HT1080 (cell line): ENCODE measurements at places on chromosomes 16 and 17. TPM values are rescaled to one million over a fixed set of nuclear protein-coding genes. Genes with fewer than 3 reads are reported as not detected.

The CIBAR2 gene
- total RNA-seq = not detected in 2 replicates

The DNASE1L2 gene
- 2.1 and 3.7 TPM in 2 replicates for total RNA-seq

GRCh38 chr17:27808628-27809027 is 8.3 kb upstream of the NOS2 start:
- no peak for DNase-seq

DNA sequence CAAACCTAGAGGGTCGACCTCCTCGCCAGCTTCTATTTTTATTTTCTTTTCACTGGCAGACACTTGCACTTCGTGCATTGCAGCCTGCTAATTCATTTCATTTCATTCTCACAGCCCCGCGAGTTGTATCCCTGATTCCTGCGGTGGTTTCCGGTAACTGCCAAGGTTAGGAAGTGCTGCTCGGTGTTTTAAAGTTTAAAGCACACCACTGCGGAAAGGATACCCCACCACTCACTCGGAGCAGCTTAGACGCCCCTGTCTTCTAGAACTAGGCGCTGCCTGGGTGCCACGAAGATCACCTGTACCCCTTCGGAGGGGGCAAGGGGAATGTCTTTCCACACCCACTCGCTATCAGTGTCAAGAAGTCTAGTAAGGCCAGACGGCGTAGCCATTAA is 509 bp downstream of the CNEP1R1 start:
- DNase-seq = peak; percentile 15

- peak; percentile 21 for DNase-seq
Measured at GRCh38 chr16:74936902-74937560, 47.9 kb downstream of the WDR59 start.

DNA sequence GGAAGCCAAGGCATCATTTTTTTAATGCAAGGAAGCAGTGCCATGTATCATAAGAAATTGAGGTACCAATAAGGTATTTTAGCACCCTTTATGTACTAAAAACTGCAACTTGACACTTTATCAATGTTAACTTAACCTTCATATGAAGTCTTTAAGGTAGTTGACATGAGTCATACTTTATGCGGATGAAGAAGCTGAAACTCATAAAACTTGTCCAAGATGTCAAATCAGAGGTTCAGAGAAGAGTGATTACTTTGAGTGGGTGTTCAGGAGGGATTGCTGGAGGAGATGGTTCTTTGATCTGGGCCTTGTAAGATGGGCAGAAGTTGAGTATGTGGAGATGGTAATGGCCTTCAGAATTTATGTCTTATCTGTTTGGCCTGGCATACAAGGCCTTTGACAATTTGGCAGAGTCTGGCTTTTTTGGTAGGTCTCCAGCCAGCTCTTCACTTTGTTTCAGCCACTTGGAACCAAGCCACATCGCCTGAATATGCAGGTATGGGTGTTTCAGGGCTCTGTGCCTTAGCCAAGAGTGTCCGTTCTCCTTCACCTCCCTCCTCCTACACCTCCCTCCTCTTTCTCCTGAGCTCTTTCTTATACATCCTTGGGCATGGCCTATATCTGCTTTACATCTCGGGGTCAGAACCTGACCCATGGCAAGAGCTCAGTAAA is 23.7 kb downstream of the YPEL2 start:
- no peak for DNase-seq

The GEMIN4 gene
- 34.9 and 43.5 TPM in 2 replicates for total RNA-seq

- no peak for DNase-seq
Measured at GRCh38 chr17:42050393-42051012, at the start of gene C17orf113. Gene C17orf113, minus strand, starts transcription at chr17:42050601. Its CDS starts 7,225 bp downstream, at chr17:42043376.

- DNase-seq = peak; percentile 6
Measured at GRCh38 chr16:5328546-5328945, 231.0 kb upstream of the EEF2KMT start.

DNA sequence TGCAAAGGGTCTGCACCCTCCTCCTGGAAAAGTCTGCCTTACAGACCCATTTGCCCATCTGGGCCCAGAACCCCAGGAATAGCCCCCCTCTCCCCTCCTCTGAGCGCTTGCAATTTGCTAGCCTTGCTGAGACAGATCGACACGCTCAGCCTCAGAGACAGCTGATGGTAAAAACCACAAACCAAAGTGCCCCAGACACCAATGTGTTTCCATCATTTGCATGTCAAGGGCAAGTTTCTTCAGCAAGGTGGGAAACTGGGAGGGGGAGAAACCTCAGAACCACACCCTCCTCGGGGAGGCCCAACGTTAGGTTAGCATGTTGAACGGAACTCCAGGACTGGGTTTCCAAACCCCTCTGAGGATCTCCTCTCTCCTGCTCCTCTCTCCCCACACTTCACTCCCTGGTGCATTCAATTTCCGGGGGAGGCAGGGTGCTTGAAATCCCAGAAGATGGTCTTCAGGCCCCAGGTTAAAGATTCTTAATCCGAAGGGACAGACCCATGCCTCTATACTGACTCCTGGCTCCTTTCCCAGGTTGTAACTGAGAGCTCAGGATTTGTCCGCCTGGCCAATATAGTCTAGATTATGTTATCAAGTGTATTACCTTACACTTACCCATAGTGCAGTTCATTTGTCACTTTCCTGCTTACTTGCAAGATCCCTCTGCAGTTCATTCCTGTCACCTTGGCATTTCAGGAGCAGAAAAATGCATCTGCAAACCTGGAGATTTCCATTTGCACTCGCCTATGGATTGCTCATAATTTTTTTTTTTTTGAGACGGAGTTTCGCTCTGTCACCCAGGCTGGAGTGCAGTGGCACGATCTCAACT is 1.3 kb upstream of the CUEDC1 start:
- DNase-seq = no peak

The SOX15 gene
- 0.31 and 1.8 TPM in 2 replicates for total RNA-seq

DNA sequence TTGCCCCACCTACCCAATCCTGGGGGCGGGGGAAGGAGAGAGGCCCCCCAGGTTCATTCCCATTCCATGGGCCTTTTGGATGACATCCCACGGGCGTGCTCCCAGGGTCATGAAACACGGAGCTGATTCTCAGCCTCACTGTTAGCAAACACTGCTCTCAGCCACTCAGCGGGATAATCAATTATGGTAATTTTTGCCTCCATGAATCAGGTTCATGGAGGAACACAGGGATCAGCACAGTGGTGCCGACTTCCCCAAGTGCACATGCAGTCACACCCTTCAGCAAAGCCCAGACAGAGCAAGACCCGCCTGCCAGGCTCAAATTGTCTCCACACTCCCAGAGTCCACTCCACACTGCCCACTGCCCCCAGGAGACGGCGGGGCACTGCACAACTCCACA is 164.6 kb downstream of the ENGASE start:
- no peak for DNase-seq

The TP53TG3D gene
- total RNA-seq = 1.1 and 2.0 TPM in 2 replicates

GRCh38 chr17:28744972-28745785 is 1.4 kb downstream of the TRAF4 start:
- DNase-seq = peak; percentile 68

DNA sequence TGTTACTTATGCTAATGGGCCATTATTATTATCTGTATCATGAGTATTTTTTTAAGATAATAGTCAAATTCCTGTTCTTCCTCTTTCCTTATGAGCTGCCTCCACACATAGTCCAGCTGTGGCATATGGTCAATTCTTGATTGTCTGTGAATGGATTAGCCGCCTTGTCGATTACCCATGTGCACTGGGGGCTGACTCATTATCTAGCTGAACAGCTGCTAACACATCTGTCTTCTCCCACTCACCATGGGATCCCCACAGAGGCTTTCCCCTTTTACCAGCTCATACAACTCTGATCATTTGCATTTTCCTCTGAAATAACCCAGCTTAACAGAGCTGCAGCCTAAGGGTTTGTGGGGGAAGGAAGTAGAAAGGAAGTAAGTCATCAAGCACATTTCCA is 915.0 kb downstream of the CDH11 start:
- DNase-seq = no peak

DNA sequence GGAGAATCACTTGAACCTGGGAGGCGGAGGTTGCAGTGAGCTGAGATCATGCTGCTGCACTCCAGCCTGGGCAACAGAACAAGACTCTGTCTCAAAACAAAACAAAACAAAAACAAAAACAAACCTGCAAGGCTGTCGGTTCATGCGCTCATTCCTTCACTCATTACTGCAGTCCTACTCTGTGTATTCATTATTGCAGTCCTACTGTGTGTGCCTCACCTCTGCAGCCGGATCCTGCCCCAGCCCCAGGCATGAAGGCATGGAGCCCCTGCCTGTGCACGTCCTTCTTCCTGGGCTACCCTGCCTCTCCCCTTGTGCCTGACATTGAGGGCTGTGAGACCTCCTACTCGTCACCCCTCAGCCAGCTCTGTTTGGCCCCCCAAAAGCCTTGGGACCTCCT is 57.6 kb downstream of the TMEM235 start:
- DNase-seq = no peak

The SLC52A1 gene
- total RNA-seq = not detected in 2 replicates

- DNase-seq = peak; percentile 48
Measured at GRCh38 chr16:10981697-10982216, 37.4 kb downstream of the CLEC16A start.

GRCh38 chr17:74018115-74018514 is 185.4 kb upstream of the RPL38 start:
- DNase-seq = no peak

DNA sequence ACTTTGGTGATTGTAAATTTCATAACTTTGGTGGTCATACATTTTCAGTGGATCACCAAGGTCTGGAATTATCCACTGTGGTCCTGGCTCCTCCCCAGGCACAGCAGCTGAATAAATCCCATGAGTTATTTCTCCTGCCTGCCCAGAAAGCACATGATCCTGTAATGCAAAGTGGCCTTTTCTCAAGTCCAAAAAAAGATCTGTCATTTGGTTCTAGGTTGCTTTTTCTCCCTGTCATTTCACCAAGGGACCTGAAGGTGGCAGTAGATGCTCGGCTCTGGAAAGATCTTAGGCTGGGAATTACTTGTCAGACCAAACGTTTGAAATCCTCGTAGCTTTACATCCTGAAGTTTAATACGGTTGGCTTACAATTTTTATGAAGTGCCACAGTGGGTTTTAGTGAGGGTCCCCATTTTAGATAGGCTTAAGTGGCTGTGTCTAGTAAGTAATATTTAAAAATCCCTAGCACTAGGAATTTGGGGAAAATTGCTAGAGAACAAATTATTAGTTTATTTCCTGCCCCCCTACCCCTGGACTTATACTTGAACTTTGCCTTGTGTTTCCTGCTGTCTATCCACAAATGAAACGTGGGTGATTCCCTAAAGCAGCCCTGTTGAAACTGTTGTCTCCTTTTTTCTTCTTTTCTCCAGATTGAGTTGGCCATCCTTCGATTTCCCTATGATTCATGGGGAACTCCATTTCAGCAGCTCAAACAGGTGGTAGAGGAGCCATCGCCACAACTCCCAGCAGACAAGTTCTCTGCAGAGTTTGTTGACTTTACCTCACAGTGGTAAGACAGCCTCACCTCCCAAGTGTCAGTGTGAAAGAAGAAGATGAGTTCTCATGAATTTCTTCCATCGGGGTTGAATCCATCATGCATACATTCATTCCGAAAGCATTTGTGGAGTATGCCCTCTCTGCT is 111.7 kb downstream of the MAP2K6 start:
- peak; percentile 70 for DNase-seq

DNA sequence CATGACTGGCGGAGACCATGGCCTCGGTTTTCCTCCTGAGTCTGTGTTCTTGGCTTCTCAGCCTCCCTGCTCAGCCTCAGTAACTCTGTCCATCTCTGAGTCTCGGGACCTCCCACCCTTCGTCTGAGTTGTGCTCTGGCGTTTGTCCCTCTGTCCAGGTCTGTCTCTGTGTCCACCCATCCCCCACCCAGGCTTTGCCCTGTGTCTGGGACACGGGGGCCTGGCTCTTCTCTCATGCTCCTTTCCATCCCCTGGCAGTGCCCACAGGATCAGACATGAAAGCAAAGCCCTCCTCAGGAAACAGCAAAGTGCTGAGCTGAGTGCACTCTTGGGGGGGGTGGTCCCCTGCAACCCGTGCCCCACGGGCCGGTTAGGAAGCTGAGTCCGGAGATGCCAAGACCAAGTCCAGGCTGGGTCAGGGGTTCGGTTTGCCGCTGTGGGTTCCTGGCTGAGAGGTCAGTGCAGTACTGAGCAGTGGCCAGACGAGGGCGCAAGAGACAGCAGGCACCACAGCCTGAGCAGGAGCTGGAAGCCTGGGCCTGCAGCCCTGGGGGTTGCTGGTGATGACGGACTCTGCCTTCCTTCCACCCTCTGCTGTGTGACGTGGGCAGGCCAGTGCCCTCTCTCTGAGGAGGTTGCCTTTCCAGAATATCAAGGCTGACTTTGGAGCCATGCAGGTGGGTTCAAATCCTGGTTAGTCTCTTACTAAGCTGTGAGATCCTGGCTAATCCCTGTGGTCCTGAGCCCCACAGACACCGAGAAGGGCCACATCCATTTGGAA is 2.5 kb downstream of the P2RX1 start:
- peak; percentile 68 for DNase-seq

The C16orf96 gene
- total RNA-seq = not detected in 2 replicates

The ARHGDIG gene
- 0.07 TPM in 1 of 2 replicates, not detected in the other for total RNA-seq

- no peak for DNase-seq
Measured at GRCh38 chr17:42240201-42240600, 36.0 kb downstream of the STAT5B start.

The PDP2 gene
- 10.6 and 12.1 TPM in 2 replicates for total RNA-seq

The KCNH4 gene
- not detected in 2 replicates for total RNA-seq

- DNase-seq = no peak
Measured at GRCh38 chr17:5122586-5123342, 6.9 kb downstream of the USP6 start.

- no peak for DNase-seq
Measured at GRCh38 chr17:49546546-49547535, 28.8 kb upstream of the NXPH3 start.

The EPN3 gene
- not detected in 2 replicates for total RNA-seq

DNA sequence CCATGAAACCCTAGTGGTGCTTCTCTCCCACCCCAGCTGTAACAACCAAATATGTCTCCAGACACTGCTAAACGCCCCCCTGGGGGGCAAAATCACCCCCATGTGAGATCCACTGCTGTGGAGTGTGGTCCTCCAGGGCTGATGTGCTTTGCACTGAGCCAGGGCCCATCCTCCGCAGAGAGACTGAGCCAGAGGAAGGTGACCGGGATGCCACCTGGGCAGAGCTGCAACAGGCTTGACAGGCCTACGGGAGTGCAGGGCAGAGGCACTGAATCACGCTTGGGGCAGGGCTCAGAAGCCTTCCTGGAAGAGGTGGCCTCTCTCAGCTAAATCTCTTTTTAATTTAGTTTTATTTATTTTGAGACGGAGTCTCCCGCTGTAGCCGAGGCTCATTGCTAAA is 4.4 kb downstream of the GJD3 start:
- DNase-seq = no peak

The CDK5R1 gene
- 2.8 and 3.5 TPM in 2 replicates for total RNA-seq

The FOXK2 gene
- 35.0 and 47.8 TPM in 2 replicates for total RNA-seq

DNA sequence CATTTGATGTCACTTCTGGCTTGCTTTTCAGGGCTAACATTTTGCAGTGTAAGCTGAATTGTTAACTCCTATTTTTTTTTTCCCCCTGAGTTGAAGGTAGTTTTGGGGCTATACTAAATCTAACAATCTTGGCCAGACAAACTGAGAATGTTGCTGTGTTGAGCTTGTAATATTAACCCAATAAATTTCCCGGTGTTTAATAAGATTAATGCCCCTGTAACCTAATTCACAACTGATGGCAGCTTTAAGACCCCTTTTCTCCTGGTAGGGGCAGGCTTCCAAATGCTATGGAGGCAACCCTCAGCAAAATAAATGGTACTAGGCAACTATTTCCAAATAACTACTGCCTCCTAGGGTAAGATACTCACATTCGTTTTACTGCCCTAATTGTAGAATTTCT is 549.6 kb upstream of the KIF2B start:
- DNase-seq = no peak
